DMS 273 treated with DMSO at 0.1 percent for 48 hours (cell line): ENCODE measurements at places on chromosomes 7 and 10.

DNA sequence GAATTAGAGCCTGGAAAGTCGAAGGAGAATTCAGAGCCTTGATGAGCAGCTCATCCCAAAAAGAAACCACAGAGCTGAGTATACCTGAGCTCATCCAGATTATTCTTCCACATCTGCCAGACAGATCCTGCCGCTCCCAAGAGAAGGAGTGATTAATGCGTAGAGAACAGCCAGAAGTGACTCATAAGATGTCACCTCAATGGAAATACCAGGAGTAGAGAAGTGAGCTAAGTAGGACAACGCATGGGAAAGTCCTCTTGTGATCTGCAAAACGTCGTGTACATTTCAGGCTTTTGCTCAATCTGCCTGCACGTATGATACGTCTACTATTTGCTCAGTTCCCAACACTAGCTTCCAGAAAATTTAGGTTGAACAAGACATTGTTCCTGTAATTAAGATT is 230.5 kb upstream of the AUTS2 start:
- DNase-seq, result no peak

DNA sequence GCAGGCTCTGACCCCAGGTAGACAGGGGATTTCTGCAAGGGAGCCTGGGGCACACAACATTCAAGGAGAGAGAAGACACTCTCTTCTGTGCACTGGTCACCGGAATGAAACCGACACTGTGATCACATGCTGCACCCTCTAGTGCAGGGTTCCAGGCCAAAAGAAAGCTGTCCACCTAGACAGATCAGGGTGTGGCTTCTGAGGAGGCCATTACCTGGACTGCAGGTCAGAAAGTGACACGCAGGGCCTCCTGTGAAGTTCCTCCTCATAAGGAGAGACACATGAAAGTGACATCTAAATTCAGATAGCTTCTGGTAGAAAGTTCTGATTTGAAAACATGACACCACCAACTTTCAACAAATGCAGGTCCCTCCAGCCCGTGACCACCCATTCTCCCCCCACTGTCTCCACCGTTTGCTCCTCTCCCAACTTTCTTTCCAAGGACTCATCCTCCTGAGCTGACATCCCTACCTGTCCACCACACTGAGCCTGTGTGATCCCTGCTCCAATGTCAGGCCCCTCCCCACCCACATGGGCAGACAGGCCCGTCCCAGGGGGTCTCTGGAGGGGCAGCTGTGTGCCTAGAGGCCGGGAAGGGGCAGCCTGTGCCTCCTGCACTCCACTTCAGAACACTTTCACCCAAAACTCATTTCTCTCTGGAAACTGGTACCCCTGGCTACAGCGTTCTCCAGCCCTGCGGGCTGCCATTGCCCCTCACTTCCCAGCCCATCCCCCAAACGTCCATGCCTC is 198.0 kb downstream of the TNS3 start:
- no peak for DNase-seq

GRCh38 chr10:86308056-86308455 is 58.5 kb downstream of the GRID1 start:
- DNase-seq, result no peak

DNA sequence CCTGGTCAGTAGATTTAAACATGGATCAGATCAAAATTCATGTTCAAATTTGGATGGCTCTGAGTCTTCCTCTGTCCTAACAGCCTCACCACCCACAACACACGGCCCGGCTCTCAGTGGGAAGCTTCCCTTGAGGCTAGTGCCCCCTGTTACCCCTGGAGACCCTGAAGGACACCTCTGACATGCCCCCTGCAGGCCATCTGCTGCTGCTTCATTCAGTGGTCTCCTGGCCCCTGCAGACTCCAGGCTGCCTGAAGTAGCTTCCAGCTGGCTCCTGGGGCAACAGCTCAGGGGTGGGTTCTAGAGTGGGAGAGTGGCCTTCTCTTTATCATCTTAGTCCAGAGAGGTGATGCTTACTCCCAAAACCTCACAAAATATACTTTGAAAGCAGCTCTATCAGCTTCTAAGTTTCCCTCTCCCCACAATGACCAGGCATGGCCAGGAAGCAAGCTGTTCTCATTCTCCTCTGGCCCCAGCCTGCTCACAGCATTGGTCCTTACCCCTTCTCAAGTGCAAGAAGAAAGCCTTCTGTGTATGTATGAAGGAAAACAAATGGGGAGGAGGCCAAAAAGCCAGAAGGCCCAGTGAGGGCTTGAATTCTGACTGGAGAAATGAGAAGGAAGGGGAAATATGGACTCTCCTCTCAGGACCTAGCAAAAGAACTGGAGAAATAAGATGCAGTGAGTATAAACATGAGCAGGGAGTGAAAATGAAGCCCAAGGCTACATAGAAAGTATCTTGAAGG is 189.6 kb upstream of the INHBA start:
- DNase-seq, result no peak

DNA sequence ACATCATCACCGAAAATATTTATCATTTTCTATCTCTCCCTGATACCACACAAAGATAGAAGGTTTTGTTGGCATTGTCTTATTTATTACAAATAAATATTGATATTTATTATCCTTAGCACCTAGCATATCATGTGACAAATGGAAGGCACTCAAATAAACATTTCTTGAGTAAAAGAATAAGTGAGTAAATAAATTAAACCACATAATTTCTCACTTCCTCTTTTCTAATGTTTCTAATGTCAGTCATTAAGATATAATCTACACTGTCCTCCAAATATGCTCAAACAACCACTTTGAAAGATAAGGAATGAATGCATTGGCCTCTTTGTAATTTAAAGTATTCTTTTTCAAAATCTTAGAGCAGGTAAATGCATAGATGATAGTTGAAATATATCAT is 1027.8 kb upstream of the LRRTM3 start:
- DNase-seq, result no peak

- no peak for DNase-seq
Measured at GRCh38 chr7:23490357-23491135, 20.3 kb upstream of the IGF2BP3 start.

DNA sequence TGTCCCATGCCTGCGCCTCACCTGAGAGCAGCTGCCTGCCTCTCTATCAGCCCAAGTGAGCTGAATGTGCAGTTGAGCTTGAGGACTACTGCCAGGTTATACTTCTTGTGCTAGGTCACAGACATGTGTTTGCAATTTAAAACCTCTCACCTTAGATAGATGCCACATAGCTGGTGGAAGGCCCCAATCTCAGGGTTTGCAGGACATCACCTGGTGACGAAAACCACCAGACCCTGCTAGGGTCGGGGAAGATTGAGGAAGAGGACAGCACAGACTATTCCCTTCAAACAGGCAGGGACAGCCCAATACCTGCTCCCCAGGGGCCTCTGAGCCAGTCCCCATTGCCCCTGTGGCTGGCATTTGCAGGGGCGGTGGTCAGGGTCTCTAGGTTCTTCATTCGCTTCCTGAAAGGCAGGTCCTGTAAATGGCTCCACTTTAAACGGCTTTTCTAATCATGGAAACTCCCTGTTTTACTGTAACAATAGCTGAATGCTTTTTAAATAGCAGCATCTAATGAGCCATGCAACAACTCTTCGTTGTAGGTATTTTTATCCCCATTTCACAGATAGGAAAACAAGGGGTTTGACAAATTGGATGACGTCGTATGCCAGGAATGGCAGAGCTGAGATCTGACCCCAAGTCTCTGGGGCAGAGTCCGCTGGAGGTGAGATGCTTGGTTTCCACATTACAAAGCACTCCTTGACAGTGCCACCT is 80.1 kb downstream of the EMX2 start:
- DNase-seq, result no peak

GRCh38 chr10:132838346-132838970 is 52.5 kb upstream of the NKX6-2 start:
- DNase-seq, result no peak
